ENCODE measurements at places on chromosomes 6 and 20. TPM values are rescaled to one million over a fixed set of nuclear protein-coding genes. Genes with fewer than 3 reads are reported as not detected.

- no peak for DNase-seq
Measured at GRCh38 chr6:73879501-73880293, 183.7 kb downstream of the CD109 start.

Gene TRERF1
- total RNA-seq, result 1.4 TPM

DNA sequence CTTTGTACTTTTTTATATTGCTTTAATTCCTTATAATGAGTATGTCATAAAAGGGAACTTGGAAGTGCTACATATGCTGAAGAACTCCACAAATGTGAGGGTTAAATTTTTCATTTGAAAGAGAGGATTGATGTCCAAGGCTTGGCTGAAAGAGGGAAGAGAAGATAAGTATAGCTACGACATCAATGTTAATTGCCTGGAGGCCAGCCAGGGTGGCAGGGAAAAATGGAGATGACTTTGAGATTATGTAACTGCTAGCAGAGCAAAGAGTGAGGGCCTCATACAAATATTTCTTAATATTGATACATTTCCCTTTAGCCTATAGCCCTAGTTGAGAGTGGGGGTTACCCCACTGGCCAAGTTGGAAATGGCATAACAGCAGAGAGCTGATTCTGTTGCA lies 24.8 kb upstream of the RIMS4 start:
- DNase-seq, result no peak

Gene SAMD3
- not detected for total RNA-seq

DNA sequence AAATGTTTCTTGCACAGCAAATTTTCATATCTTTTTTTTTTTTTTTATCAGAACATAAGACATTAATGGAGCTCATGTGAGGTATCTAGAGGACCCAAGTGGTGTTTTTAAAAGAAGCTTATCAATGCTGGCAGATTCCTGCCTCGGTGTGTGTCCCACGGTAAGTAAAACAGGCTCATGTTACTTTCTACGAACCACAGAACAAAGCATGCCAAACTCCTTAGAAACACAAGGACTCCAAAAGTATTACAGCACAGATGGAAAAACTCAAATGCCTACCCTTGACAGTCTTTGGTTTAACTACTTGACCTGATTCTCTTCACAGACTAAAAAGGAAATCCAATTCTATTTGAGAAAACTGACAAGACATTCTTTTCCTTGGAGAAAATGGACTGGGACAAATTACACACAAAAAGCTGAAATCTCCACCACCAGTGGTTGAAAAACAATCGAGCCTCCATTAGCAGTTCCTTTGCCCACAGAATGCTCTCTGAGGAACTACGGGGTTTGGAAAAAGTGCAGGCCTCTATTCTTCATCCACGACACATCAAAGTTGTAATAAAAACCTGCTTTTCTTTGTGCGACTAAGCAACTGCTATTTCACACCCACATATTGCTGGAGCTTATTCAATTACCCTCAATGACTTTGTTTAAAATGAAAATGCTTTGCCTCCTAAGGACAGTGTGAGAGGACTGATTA lies 5.4 kb downstream of the METTL24 start:
- DNase-seq, result no peak

- DNase-seq, result no peak
Measured at GRCh38 chr20:46351357-46352058, 43.2 kb upstream of the CDH22 start.

Gene DEFB118
- total RNA-seq, result not detected

GRCh38 chr6:112007805-112008204 lies 46.1 kb upstream of the CCN6 start:
- no peak for DNase-seq

Gene SNAP91
- total RNA-seq, result 2.6 TPM

DNA sequence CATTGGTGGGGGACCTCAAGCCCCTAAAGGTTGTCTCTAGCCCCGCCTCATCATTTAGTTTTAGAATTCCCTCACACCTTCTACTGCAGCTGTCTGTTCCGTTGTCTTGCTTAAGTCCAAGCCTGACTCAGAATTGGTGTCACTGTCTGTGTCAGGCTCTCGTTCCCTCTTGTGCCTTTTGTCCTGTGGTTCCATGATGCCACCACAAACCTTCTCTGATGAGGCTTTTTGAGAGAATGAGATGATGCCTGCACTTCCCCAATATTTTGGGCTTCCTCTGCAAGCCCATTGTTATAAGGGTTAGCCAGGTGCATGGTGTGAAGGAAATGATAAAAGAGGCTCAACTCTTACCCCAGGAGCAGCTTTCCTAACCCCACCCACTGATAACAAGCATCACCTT lies 8.1 kb upstream of the AKIRIN2 start:
- no peak for DNase-seq

- peak; percentile 77 for DNase-seq
Measured at GRCh38 chr6:117482240-117483003, at the start of gene DCBLD1. DCBLD1 (plus strand) TSS chr6:117482674; CDS start chr6:117482782, 108 bp downstream.

- no peak for DNase-seq
Measured at GRCh38 chr6:76742919-76743318, 670.5 kb upstream of the IMPG1 start.

GRCh38 chr20:36929290-36929689 lies 22.2 kb downstream of the SAMHD1 start:
- no peak for DNase-seq

Gene OPRL1
- total RNA-seq, result 0.52 TPM

Gene WFDC10B
- not detected for total RNA-seq

DNA sequence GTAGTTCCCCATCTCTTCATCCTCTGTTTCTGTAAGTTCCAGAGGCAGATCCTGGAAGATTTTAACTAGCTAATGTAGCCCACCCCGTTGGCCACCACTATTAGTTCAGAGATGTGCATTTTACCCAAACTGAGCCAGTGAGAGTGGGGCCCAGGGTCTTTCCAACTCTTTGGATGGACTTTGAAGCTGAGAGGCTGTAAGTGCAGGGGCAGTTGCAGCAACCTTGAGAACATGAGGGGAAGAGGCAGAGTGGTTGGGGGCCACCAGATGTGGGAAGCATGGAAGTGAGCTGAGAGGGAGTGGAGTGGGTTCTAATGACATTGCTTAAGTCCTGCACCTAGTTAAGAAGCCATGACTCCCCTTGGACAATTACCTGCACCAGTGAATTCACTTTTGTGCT lies 72.2 kb downstream of the CDH26 start:
- DNase-seq, result no peak

- no peak for DNase-seq
Measured at GRCh38 chr6:22732176-22732970, 163.0 kb downstream of the HDGFL1 start.

DNA sequence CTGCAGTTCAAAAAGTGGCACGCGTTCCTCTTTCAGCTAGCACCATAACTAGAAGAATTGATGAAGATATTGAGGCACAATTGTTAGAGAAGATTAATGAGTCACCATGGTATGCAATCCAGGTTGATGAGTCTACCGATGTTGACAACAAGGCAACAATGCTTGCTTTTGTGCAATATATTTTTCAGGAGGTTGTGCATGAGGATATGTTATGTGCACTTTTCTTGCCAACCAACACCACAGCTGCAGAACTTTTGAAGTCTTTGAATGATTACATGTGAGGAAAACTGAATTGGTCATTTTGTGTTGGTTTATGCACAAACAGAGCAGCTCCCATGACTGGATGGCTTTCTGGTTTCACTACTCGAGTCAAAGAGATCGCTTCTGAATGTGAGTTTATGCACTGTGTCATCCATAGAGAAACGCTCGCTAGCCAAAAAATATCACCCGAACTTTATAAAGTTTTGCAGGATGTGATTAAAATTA lies 129.3 kb upstream of the SLC24A3 start:
- DNase-seq, result no peak

DNA sequence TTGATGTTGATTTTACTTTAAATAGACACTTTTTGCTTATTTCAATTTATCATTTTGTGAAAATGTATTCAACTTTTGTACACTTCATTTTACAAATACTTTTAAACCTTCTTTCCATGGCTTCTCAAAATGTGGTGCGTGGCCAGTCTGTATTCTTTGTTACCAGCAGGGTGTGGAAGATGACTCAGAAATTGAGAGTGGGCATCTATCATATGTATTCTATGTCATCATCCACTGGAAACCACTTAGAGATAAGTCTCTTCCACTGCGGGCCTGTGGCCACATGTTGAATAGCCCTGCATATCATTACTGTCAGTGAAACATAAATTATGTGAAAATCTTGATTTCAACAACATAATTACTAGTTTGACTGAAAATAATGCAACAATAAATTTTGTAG lies 52.6 kb upstream of the MC3R start:
- no peak for DNase-seq

DNA sequence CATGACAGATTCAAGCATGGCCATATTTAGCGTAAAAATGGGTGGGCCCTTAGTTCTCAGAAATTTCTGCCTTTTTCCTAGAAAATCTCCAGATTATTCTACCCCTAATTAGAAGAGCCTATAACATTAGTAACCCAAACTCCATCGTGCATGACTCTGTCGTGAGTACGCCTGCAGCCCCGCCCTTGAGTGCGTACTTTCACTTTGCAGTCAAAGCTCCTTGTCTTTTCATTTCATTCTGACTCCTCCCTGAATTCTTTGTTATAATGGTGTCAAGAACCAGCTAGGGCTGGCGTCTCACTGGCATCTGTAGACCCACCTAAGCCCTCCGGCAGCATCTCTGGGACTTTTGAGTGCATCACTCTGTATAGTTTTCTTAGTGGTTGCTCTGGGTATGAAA lies 61.7 kb upstream of the NOX3 start:
- no peak for DNase-seq

Gene PIM1
- 28.9 TPM for total RNA-seq

GRCh38 chr6:82033631-82034211 lies 213.8 kb downstream of the IBTK start:
- peak; percentile 46 for DNase-seq

Gene HLA-C
- total RNA-seq, result 170 TPM

DNA sequence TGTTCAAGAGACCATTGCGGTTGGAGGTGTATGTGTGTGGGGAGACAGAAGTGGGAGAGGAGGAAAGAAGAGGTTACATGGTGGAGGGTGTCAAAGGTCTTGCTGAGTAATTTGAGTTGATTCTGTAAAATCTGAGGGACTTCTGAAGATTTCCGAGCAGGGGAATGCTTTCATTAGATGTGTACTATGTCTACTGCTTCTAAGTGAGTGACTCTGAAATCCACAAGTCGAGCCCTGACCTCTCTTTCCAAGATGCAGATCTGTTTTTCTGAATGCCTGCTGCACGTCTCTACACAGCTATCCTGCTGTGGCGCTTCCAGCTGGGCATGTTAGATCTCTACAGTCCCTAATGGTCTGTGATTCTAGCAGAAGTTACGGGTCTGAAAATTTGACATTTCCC lies 209.8 kb downstream of the ATXN1 start:
- no peak for DNase-seq

Data from left ventricle myocardium inferior (tissue), 1 donor.